ENCODE measurements at places on chromosomes 1 and 21. TPM values are rescaled to one million over a fixed set of nuclear protein-coding genes. Genes with fewer than 3 reads are reported as not detected.

Gene NES
- 70.2 TPM for total RNA-seq

Gene LHX8
- not detected for total RNA-seq

- DNase-seq: no peak
Measured at GRCh38 chr1:49251019-49251784, 474.5 kb upstream of the BEND5 start.

GRCh38 chr21:14527696-14528652 lies 18.1 kb downstream of the SAMSN1 start:
- DNase-seq: no peak

DNA sequence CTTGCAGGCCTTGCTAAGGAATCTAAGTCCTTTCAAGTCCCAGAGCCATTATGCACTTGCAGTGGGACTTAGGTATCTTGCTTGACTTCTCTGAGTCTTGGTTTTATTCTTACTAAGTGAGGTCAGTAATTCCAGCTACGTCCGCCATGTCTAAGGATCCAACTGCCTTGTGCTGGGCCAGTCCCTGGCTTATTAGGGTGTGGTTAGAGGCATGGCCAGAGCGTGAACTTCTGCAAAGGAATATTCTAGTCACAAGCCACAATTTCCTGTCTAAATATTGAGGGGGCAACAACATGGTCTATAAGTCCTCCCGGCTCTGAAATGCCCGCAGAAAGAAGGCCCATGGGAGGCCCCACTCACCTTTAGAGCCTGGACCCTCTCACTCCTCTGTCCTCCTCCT lies 82.9 kb downstream of the TMEM53 start:
- DNase-seq: no peak

Gene DMBX1
- not detected for total RNA-seq

DNA sequence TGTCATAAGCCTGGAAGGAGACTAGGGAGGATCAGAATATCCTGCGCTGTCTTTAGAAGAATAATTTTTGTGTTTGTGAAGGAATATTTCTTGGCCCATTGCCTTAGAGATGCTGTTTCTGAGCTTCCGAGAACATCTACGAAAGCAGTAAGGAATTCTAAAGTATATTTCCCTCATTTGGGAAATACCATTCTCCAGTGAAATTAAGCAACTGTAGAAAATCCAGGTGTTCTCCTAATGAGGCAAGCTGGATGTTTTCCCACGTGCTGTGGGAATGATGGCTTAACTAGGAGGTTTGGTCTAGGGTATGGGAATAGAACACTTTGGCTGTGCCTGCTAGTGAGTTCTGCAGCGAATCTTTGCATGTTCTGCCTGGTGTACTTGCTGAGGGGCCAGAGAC lies 168.9 kb upstream of the KIAA0040 start:
- no peak for DNase-seq

DNA sequence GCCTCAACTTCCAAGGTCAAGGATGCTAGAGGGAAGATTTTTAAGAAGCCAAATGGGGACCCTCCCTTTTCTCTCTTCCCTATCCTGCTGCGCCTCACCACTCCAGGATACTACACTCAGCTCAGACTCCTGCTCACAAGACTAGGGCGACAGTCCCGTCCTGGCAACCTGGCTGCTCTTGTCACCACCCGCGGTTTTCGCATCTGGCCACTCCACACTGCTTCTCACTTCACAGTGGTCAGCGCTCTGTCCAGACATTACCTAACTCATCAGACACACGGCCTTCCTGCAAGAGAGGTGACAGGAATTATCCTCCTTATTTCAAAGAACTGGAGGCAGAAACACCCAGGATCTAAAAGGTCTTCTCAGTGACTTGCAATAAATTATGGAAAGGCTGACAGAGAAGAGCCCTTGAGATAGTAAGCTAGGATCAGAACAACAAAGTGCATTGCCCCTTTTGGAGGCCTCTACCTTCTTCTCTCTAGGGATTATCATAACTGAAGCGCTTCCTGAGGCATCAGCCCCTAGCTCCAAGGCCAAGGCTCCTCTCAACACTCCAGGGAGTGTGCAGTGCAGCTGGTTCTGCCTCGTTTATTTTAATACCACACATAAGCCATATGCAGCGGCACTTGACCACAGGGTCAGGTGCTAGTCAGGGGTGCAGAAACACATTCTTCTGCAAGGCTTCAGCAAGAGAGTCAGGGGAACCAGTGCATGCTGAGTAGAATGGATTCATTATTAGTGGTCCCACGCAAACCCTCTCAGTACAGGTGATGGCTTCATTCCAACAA lies 41.9 kb downstream of the ASTN1 start:
- DNase-seq: no peak

GRCh38 chr1:203652724-203653461 lies 26.3 kb downstream of the ATP2B4 start:
- DNase-seq: no peak

Gene S100A9
- total RNA-seq: 88.6 TPM

Gene SEC22B
- 17.7 TPM for total RNA-seq

DNA sequence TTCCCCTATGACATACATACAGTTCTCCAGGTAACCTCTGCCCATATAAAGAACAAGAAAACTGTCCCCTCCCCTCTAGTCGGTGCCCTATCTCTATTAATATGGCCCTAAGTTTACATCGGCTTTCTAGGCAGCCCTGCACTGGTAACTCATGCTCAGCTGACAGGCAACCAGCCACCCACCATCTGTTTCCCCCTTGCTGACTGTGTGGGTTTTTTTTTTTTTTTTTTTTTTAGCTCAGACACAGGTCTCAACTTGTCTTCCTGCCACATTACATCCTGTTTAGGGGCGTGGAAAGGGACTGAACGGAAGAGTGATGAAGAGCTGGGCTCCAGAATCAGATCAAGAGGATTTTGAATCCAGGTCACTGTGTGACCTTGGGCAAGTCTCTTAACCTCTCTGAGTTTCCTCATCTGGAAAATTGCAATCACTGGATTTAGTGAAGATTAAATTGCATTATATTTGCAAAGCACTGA lies 14.0 kb downstream of the LAPTM5 start:
- no peak for DNase-seq

Gene CELA3A
- not detected for total RNA-seq

DNA sequence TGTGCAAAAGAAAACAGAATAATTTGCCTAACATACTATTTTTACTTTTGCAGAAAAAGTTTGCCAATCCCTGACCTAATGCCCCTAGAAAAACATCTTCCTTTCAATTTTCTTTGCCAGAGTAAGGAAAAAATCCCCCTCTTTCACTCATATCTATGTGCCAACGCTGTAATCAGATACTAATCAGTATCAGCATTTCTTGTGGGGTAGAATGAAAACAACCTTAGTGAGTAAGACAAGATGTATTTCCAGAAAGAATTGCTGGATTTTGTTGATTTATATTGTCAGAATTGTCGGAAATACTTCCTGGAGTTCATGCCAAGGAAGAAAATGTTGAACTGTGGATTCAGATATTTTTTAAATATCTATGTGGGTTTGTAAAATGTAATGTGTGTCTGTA lies 1893.8 kb downstream of the NCAM2 start:
- DNase-seq: no peak

DNA sequence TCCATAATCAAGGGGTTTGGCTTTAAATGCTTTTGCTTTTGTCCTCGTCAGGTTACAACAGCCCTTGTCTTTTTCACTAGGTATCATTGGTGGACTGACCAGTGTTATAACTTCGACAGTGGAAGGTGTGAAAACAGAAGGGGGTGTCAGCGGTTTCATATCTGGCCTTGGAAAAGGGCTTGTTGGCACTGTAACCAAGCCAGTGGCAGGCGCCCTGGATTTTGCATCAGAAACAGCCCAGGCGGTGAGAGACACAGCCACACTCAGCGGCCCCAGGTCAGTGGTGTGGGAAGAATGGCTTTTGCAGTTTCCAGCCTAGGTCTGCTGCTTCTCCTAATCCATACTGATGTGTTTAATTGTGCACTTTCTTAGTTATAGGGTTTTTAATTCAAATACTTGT lies 157.9 kb downstream of the DHRS3 start:
- DNase-seq: no peak

Gene SF3B4
- total RNA-seq: 14.5 TPM

DNA sequence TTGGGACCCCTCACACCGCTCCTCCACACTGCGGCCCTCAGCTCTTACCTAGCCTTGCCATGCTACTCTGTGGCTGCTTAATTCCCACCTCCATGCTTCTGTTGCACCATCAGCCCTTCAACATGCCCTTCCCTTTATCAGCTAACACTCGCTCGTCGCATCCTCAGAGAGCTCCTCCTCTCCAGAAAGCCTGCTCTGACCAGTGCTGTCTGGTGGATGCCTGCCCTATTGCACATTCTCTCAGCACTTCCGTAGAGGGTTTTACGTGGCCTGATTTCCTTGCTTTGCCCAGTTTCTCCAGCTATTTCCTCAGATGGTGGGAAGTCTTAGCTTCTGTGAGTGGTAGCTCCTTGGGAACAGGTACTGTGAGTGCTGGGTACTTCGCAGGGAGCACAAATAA lies 10.3 kb upstream of the LAD1 start:
- DNase-seq: no peak

DNA sequence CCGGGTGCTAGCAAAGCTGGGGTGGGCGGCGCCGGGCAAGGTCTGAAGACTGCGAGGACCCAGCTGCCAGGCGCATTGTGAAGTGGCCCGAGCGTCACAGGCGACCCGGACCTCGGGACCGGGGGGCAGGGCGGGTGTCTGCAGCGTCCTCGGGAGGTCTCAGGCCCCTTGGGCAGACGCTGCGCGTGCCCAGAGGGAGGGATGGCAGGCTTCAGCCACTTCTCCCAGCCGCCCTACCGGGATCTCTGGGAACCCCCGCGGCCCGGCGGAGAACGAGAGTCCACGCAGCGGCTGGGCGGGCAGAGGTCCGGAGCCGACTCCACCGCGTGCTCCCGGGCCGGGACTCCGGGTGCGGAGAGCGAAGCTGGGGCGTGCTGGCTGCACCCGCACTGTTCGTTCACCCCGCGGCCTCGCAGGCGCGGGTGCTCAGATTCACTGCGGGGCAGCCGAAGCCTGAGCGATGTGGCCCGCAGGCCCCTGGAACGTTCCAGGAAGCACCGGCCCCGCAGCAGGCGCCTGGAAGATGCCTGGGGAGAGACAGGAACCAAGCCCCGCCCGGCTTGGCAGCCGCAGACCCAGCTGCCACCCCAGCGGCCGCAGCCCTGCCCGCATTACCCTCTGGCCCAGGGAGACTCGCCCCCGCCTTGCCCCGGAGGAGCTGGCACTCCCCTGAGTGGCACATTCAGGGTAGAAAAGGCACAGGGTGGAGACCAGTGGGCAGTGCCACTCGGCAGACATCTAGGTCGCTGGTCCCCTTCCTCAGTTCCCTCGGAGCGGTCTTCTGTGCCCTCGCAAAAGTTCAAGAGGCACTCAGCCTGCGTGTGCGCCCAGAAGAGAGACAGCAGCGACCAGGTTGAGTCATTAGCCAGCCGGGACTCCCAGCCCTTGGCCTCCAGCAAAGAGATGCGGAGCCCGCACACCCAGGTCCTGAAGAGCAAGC lies at the start of gene CCDC185:
CCDC185 (plus strand) TSS at position 141 of the 940 bp plus-strand sequence; CDS start at position 202, 61 bp downstream.
- DNase-seq: no peak

DNA sequence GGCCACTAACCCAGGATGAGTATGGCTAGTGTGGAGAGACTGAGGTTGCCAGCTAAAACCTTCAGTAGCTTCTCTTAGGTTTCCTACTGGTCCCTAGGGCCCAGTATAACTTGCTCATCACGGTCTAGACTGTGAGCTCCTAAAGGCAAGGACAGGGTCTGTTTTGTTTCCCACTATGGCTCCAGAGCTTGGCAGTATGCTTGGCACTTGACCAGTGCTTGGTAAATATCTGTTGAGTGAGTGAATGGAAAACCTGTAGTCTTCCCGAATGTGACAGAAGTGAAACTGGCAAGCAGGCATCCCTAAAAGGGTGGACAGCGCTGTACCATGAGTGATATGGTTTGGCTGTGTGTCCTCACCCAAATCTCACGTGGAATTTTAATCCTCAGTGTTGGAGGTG lies 13.1 kb upstream of the PARS2 start:
- no peak for DNase-seq

GRCh38 chr1:53442299-53442698 lies 16.9 kb upstream of the DMRTB1 start:
- DNase-seq: peak; percentile 15

Gene KCNJ10
- total RNA-seq: not detected

DNA sequence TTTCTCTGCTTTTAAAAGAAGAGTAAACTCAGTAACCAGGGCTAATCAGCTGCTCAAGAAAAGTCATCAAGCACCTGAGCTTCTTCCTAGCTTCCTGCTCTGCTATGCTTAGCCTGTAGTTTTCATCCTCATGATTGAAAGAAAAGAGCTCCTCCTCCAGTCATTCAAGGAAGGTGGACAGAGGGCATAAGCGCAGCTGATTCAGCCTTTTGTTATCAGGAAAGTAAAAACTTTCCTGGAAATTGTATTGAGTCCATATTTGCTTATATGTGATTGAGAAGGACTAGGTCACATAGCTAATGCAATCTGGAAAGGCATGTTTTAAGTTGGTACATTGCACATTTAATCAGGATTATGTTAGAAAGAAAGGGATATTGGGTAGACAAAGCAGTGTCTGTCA lies 8.5 kb upstream of the BACH1 start:
- no peak for DNase-seq

GRCh38 chr1:241531195-241532161 lies 700 bp upstream of the KMO start:
- peak; percentile 69 for DNase-seq

GRCh38 chr1:31739346-31739745 lies 24.8 kb downstream of the ADGRB2 start:
- DNase-seq: no peak

DNA sequence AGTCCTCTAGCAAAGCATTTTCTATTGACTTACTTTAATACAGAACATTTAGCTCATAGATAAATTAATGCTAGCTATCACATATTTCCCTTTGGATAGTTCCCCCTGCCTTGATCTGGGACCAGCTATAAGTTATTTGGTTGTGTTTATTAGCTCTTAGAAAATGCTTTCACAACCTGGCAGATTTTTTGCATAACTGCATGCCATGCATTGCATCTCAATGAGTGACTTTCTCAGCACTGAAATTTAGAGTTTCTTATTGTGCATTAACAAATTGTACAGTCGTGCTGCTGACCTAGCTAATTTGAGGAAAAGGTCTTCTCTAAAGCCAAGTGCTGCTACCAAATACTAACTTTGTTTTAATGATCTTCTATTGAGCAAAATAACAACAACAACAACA lies 164.8 kb downstream of the PLPPR5 start:
- DNase-seq: no peak

GRCh38 chr1:17314491-17314971 lies 6.5 kb downstream of the PADI4 start:
- no peak for DNase-seq
